Suppressor macrophage treated with lipopolysaccharide for 4 hours (primary cell): ENCODE measurements at places on chromosomes 3 and 15.
A peak's percentile ranks its signal among the peaks of the same experiment; 100 is the strongest.

GRCh38 chr3:185659942-185660921 is 74.1 kb downstream of the SENP2 start:
- peak; percentile 83 for DNase-seq

DNA sequence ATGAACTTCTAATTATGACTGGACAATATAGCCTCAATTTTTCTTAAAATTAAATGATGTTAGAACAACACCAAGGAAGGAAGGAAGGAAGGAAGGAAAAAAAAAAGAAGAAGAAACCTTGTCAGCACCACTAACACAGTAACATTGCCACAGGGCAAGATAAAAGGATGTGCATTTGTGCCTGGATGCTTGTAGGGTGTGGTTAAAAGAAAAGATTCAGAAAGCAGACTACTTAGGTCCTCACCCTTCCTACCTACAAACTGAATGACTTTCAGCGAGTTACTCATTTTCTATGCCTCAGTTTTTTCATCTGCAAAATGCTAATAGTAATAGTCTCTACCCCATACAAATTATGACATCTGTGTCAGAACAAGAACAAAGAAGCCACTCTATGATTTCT is 778.3 kb downstream of the MCTP2 start:
- DNase-seq: no peak

DNA sequence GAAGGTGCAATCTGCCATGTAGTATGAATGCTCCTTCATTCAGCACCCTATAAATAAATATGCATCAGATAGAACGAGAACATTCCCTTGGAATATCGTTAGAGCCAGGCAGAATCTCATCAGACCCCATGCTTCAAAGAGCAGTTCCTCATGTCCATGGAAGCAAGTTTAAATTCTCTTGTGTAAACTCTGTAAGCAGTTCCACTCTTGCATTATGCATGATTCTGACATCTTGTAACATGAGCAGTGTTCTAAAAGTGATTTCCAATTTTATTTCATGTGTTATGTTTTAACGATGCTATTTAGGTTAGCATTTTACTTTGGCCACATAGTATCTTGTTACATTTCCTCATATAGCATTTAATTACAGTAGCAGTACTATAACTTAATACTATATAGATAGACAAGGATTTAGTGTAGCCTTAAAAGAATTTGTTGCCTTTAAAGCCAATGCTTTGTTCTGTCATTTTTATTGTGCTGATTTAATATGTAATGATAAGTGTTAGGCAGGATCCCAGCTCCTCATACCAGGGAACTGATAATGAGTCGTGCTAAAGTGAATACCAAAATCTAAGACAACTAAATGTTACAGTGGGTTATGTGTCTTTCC is 161.2 kb upstream of the NECTIN3 start:
- DNase-seq: no peak

DNA sequence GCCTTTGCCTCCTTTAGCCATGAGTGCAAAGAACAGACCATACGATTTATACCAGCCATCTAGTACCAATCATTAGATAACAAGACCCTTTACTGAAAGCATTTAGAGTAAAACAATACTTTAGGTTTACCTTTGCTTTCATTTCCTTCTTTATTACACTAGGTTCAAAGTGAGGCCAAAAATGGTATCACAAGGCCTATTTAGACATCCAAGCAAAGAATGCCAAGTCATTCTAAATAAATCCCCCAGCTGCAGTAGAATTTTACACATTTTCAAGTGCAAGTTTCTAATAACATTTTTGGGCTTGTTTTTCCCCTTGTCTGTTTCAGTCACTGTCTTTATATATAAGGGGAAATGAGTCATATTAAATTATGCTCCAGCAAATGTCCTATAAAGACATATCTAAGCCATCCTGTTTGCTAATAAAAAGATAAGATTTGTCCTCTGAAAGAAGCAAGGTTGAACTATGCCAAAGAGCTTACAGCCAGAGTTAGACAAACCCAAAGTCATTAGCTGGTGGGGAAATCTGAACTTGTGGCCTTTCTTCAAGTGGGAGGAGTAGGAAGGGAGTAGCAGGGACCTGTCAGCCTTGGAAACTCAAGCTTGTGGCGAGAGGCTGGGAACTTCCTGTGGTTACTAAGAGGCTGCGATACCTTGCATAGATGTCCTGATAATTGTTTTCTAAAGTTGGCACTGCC is 232.7 kb downstream of the MECOM start:
- DNase-seq: no peak

GRCh38 chr3:55160241-55160983 is 232.6 kb upstream of the LRTM1 start:
- DNase-seq: peak; percentile 50

GRCh38 chr3:112793326-112794081 is 53.2 kb downstream of the CD200R1L start:
- no peak for DNase-seq

DNA sequence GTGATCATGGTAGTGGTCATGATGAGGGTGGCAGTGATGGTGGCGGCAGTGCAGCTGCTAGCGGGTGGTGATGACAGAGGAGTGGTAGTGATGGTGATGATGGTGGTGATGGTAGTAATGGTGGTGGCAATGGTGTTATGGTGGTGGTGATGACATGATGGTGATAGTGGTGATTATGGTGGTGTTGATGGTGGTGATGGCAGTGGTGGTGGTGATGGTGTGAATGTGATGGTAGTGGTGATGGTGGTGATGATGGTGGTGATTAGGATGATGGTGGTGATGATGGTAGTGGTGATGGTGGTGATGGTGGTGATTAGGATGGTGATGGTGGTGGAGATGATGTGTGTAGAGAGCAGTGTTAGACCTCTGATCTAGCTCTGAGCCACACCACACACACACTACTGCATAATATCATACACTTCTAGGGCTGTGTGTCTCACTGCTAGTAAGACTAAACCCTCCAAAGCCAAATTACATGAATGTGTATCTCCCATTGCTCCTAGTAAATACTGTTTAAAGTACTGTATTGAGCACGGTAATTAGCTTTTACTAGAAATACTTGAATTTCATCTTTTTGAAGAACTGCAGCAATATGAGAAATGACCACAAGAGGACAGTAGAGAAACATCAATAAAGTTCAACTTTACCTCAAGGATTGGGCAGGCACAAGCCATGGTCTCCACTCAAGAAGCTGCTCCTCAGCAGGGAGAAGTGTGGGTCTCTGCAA is 28.8 kb downstream of the TMED3 start:
- peak; percentile 65 for DNase-seq

GRCh38 chr3:60081381-60082095 is 1031.7 kb upstream of the CFAP20DC start:
- DNase-seq: no peak
